Activated CD4-positive, alpha-beta T cell treated with anti-CD3 and anti-CD28 coated beads, Interleukin-2, amount 50 U/mL, for 24 hours (primary cell): ENCODE measurements at places on chromosomes 2 and 18.

DNA sequence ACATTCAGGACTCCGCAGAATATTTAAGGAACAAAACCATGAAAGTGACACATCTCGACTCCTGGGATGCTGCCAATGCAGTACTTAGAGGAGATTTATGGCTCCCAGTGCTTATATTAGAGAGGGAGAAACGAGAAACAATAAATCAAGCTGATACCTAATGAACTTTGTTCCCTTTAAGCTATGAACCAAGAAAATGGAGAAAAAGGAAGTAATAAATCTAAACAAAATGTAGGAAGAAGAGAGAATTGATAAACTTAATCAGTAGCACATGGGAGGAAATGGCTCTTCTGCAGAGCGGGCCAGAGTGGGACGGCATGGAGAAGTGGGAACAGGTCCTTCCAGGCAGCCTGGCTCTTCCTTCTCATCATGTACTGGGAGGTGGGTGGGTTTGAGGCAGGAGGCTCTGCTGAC is 42.7 kb downstream of the NPPC start:
- no peak for DNase-seq

DNA sequence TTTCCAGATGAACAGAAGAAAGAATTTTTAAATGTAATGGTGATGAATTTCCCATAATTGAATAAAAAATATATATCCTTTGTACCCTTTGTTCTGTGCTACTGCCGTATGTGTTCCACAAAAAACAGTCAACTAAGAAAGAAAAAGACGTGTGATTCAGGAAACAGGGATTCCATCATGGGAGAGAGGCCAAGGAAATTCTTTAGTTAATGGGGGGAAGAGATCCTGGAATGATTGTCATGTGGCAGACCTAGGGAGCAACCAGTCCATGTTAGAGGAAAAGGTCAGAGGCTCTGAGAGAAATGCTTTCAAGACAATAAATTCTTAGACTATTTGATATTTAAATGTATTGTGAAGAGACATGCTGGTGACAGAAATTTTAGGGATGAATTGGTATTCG is 76.6 kb downstream of the CPO start:
- no peak for DNase-seq

DNA sequence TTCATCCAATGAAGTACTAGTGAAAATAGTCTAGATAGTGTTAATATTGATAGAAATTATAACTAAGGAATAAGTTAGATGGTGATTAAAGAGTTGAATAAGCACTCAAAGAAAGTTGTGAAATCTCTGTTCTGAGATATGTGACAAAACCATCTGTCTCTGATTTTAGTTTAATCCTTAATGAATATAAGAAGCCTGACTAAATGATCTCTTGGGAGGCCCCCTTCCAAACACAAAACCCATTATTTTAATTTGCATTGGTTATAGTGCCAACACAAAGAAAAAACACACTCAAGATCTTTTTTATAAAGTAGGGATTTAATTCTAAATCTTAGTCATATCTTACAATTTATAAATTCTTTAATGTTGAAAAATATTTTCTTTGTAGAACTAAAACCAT is 34.0 kb downstream of the SCN2A start:
- no peak for DNase-seq

GRCh38 chr2:219292616-219293015 is 13.4 kb downstream of the DNAJB2 start:
- no peak for DNase-seq

- no peak for DNase-seq
These were observed 170.4 kb downstream of the SMAD7 start for GRCh38 chr18:48780201-48780912.

DNA sequence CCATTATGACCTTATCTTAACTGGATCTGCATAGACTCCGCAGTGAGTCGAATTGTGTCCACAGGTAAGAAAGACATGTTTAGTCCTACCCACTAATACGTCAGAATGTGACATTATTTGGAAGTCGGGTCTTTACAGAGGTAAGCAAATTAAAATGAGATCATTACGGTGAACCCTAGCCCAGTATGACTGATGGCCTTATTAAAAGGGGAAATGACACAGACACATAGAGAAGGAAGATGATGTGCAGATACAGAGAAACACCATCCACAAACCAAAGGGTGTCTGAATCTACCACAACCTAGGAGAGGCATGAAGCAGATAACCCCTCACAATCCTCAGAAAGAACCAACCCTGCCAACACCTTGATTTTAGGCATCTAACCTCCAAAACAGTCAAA is 135.6 kb downstream of the GALNT1 start:
- no peak for DNase-seq

DNA sequence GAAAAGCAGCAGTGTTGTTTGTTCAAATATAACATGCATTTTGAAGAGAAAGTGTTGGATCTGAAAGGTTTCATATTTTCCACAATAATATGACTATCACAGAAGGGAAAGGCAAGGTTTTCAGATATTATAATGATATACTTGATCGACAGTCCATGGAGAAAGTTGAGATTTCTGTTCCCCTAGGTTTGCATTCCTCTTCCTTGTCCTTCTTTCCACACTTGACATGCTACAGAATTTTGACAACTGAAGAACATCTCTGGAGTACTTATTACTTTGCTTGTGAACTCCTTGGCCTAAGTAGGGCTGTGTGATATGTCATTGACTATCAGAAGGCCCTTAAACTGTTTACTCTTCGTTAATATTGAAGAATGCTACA is 46.5 kb downstream of the TMEFF2 start:
- DNase-seq, result no peak

DNA sequence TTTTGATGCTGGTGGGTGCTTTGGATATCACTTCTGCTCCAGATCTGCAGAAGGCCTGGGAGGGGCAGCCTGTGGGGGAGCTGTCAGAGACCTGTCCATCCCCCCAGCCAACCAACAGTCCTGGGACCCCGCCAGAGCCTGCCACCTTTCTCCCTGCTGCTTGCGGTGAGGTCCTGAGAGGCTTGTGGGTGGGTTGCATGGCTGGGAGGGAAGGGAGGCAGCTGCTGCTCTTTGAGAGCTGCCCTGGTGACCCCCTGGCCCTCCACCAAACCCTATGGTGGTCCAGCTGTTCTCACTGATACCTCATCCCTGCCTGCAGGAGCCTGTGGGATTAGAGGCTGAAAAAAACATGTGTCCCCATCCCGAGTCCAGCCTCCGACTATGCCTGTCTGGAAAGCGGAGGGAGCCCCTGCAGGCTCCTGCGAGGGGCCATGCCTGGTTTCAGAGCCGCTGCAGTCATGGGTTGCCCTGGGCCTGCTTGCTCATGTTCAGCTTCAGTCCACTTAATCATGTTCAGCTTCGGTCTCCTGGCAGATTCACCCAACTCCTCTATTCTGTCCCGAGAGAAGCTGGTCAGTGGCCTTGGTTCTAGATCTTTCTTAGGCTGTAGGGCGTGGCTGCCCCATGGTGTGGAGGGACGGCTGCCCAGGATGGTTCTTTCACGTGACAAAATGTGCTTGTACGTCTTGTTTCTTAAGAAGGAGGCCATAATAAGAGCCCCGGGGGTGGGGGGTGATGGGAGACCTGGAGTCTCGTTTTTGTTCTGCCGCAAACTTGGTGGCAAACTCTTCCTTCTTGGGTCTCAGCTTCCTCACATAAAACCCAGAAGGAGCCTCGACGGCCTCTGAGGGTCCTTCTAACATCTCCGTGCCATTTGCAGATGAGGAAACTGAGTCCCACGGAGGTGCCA is 98.5 kb downstream of the CTIF start:
- no peak for DNase-seq

DNA sequence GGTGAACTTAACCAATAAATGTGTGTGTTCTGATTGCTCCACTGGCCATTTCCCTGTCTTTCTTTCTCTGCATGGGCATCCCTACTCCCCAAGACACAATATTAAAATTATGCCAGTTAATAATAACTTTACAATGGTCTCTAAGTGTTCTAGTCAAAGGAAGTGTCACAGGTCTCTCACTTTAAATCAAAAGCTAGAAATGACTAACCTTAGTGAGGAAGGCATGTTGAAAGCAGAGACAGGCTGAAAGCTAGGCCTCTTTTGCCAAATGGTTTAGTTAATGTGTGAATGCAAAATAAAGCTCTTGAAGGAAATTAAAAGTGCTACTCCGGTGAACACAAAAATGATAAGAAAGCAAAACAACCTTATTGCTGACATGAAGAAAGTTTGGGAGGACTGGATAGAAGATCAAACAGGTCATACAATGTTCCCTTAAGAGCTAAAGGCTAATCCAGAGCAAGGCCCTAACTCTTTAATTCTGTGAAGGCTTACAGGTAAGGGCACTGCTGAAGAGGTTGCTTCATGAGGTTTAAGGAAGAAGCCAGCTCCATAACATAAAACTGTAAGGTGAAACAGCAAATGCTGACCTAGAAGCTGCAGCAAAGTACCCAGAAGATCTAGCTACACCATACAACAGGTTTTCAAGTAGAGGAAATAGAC is 44.0 kb upstream of the ARHGAP15 start:
- DNase-seq, result no peak

- no peak for DNase-seq
These were observed 1456.1 kb upstream of the ACVR2A start for GRCh38 chr2:146388757-146389156.

GRCh38 chr2:113890253-113891235 is 655 bp downstream of the ACTR3 start:
- DNase-seq, result peak; percentile 50

- DNase-seq, result no peak
These were observed 146.6 kb downstream of the HAUS1 start for GRCh38 chr18:46250812-46251173.

DNA sequence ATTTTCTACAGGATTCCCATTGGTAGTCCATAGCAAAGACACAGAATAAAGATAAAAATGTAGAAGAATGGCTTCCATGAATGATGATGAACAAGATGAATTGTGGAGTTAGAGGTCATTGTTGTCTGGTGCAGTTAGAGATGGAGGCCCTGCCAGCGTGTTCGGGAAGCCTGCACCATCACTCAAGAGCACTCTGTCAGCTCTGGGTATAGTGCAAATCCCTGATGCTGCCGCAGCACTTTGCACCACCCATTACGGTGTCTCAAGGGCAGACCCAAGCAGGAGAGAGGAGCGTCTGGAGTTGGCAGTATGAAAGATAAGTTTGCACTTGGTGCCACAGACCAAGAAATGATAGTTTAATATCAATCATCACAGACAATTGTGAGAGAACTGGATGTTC is 181.6 kb upstream of the CHST9 start:
- no peak for DNase-seq

- no peak for DNase-seq
These were observed 3.9 kb downstream of the UBXN4 start for GRCh38 chr2:135745545-135745944.

- DNase-seq, result no peak
These were observed 270.1 kb downstream of the C1D start for GRCh38 chr2:67792681-67793091.

GRCh38 chr18:46683252-46683651 is 26.2 kb upstream of the LOXHD1 start:
- DNase-seq, result no peak

DNA sequence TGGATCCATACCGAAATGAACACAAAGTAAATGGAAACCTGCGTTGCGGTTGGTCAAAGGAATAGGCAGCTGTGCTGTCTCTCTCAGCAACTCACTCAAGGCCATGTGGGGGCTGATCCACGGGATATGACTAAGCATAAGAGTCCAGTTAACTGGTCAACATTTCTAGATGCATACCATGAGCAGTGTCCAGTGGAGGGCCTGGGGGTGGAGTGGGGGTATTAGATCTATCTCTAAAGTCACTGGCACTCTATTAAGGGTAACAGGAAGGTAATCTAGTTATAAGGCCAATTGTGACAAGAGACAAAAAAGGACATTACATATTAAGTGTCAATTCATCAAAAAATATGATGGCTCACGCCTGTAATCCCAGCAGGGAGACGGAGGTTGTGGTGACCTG is 136.8 kb downstream of the TTC32 start:
- DNase-seq, result no peak

GRCh38 chr2:86440631-86441391 is at the start of gene KDM3A:
TSS of gene KDM3A (plus strand) at chr2:86441371. CDS start at chr2:86442048, 677 bp downstream.
- DNase-seq, result peak; percentile 100

DNA sequence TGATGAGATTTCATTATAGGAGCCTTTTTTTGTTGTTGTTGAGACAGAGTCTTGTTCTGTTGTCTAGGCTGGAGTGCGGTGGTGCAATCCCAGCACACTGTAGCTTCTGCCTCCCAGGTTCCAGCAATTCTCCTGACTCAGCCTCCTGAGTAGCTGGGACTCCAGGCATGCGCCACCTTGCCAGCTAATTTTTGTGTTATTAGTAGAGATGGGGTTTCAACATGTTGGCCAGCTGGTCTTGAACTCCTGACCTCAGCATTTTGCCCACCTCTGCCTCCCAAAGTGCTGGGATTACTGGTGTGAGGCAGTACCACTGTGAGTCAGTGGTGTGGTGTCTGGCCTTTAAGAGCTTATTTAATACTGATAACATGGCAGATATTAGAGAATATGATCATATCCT is 60.1 kb downstream of the MOB4 start:
- DNase-seq, result no peak

GRCh38 chr2:207710814-207711740 is at the start of gene CCNYL1:
TSS of gene CCNYL1 (plus strand) at chr2:207711640. CDS start at chr2:207711897, 257 bp downstream.
- DNase-seq, result peak; percentile 88

- DNase-seq, result no peak
These were observed 299.7 kb downstream of the DSEL start for GRCh38 chr18:67216846-67217245.

DNA sequence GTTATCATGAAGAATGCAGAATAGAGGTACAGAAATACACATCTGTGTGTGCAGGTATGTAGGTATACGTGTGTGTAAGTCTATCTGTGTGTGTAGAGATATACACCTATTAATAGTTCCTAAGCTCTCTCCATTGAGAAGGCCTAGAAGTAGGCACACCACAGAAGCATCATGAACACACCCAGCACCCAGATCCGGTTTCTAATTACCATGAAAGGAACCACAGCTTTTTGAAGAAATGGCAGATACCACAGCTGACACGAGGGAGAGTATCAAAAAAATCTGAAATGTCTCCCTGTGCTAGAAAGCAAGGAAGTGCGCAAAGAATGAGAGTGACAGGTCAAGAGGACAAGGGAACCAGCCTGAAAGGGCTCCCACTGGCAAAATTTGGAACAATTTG is 27.7 kb upstream of the AP1S3 start:
- DNase-seq, result no peak

DNA sequence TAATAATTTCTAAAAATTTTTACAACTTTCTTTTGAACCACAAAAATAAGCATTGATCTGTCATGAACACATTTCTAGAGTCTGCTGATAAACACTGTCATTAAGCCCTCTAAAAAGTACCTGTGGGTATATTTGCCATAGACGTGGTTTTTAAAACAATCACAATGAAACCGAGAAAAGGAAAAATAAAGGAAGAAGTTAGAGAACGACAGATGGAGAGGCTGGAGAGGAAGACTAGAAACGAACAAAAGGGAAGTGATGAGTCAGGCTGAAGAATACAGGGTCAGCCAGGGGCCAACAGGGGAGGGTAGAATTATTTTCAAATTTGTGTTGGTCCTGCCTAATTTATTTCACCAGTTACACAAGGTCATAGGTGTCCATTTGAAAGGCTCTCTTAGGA is 62.0 kb downstream of the MYL12B start:
- DNase-seq, result no peak

- DNase-seq, result no peak
These were observed 187.1 kb downstream of the ZNF407 start for GRCh38 chr18:74784752-74785151.
